NCI-H510A treated with DMSO at 0.1 percent for 48 hours (cell line): ENCODE measurements at places on chromosomes 16 and 17.

GRCh38 chr16:30893417-30893743, 497 bp downstream of the BCL7C start:
- no peak for DNase-seq

- no peak for DNase-seq
These were observed 32.8 kb upstream of the RCVRN start for GRCh38 chr17:9937901-9938300.

- no peak for DNase-seq
These were observed 111.3 kb downstream of the BANP start for GRCh38 chr16:88062341-88063210.

DNA sequence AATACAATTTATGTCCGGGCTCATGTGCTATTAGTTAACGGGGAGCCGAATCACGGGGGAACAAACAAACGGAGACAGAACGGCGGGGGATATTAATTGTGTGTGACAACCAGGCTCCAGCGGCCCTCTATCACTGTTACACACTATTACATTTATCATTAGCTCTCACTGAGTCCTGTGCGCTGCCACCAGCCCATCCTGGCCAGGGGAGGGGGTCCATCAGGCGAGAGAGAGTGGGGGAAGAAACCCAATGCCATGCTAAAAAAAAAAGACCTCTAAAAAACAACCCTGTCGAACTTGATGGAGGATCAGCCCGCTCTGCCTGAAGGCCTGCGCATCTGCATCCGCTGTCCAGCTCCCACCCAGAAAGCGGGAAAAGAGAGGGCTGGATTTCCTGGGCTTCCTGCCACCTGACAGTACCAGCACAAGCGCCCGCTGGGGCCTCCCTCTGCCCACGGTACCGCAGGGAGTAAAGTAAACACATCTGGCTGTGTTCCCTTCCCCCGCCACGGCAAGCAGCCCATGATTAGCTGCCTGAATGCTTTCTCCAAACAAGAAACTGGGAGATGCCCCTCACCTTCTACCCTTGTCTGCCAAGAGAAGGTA, 41.7 kb downstream of the PIPOX start:
- peak; percentile 92 for DNase-seq

GRCh38 chr17:69597898-69598692, 183.6 kb downstream of the MAP2K6 start:
- DNase-seq = no peak

DNA sequence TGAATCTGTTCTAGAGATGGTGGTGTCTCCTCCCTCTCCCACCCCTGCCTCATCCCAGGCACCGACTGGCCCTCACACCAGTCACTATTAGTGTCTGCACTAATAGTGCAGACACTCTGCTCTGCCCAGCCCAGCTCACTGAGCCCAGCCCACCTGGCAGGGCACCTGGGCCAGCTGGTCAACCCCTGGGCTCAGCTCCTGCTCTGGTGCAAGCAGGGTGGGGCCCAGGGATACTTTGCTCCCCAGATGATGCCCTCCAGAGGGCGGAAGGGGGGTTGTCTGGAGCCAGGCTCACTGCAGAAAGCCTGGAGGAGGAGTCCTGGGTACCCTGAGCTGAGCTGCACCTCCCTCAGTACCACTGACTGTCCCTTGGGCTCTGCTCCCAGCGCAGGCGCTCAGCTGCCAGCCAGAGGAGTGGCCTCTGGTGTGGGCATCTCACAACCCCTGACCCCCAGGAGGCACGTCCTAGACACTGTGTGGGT, 14.5 kb downstream of the RAB11FIP4 start:
- DNase-seq = no peak

DNA sequence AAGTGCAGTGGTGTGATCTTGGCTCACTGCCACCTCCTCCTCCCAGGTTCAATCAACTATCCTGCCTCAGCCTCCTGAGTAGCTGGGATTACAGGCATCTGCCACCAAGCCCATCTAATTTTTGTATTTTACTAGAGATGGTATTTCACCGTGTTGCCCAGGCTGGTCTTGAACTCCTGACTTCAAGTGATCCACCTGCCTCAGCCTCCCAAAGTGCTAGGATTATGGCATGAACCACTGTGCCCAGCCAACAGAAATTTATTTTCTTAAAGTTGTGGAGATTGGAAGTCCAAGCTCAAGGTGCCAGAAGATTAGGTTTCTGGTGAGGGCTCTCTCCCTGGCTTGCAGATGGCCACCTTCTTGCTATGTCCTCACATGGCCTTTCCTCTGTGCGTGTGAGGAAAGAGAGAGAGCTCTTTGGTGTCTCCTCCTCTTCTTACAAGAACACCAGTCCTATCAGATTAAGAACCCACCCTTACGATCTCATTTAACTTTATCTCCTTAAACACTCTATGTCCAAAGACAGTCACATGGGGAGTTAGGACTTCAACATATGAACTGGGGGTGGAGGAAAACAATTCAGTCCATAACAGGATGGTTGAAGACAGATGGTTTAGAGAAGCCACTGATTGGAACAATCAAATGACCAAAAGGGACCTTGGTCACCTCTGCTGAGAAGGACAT, 31.8 kb downstream of the C16orf82 start:
- DNase-seq = no peak

DNA sequence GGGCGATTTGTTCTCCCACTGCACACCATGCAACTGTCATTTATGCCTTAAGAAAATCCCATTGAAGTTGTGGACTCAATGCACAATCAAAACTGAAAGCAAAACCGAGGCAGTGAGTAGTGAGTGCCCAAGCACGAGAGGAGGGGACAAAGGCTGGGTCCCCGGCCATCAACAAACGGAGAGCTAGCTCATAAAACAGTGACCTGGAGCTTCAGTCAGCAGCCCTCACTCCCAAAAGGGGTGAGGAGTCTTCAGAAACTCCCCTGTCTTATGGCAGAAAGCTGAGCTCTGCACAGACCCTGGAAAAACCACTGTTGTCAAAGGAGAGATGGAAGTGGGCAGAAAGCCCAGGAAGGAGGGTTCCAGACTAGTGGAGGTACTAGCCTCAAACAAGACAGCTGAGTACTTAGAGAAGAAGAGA, 96.9 kb downstream of the ADCY9 start:
- DNase-seq = no peak
